Non-pigmented ciliary epithelial cell (primary cell): ENCODE measurements at places on chromosomes 7 and 10.

DNA sequence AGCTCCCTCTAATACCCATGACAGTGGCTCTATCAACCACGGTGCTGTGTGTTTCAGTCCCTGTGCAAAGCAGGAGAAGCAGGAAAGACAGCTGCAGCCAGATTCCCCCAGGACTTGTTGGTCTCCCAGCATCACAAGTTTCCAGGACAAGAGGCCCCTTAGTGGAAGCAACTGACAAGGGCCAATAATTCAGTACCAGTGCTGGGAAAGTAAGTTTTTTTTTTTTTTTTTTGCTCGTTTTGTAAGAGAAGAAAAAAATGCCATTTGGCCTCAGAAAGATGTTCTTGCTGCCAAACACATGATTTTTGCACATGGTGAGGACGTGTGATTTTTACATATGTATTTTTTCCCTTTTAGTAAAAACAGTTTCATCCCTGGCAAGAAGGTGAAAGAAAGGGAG is 284.2 kb upstream of the ZMIZ1 start:
- DNase-seq, result no peak

- no peak for DNase-seq
Observed at GRCh38 chr10:78749898-78750297, 318.9 kb upstream of the ZMIZ1 start.

DNA sequence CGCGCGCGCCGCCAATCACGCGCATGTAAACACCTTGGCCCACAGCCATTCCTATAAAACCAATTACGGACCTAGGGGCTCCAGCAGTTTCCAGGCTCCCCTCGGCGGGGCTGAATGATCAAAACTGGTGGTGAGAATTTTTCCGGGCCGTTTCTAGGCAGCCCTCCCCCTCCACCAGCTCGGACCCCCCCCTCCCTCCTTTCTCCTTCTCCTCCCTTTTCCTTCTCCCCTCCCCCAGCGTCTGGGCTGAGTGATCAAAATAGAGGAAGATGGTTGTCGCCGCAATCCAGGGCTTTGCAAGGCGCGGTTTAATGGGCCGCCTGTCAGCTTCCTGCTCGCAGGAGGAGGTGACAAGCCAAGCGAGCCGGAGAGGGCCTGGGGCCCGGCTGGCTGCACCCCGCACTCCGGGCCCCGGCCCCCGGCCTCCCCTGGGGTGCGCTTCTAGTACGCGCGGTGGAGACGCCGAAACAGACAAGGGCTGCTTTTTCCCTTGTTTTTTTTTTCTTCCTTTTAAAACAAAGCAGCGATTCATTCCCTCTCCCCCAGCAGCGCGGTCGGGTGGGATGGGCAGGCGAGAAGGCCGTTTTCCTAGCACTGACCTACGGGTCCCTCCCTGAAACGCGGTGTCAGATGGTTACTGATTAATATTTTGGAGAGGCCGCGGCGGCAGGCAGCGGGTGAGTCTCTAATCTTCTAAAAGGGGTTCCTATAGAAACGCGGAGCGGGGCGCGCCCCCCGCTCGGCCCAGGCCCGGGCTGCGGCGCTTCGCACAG is 528 bp upstream of the TNRC18 start:
- peak; percentile 95 for DNase-seq

DNA sequence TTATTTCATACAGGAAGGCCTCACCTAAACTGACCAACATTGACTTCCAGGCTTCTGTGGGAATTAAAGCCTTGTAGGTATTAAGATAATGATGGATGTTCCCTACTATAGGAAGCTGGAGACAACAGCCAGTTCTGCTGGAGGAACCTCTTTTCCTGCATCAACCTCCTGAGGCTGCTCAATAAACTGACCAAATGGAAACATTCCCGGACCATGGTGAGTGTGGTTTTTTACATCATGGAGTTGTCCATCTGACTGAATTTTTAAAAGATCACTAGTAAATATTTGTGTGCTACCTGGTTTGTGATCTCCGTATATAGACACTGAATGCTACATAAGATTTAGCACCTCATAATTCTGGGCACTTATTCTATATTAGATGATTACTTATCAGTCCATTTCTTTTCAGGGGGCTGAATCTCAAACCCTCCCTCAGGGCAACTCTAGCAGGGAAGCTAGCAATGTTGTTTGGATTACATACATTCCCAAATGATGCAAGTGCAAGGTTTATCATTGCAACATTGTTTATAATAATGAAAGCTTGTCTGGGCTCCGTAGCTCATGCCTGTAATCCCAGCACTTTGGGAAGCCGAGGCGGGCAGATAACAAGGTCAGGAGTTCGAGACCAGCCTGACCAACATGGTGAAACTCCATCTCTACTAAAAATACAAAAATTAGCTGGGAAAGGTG is 21.5 kb upstream of the SMKR1 start:
- no peak for DNase-seq

DNA sequence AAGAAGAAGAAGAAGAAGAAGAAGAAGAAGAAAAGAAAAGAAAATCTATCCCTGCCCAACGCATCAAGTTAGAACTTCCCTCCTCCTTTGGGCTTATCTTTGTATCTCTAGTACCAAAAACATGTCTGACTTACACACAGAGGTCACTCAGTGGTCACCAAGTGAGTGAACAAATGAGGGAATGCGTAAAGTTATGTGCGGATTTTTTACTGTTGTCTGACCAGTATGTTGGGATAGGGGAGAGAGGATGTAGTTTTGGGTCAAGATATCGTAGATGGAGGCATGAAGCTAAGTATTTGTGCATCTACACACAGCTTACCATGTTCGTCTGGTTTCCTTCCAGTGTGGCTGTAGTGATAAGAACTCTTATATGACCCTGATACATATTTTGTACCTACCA is 99.9 kb downstream of the ITIH5 start:
- no peak for DNase-seq

GRCh38 chr7:36810489-36810888 is 86.2 kb upstream of the AOAH start:
- DNase-seq, result no peak

DNA sequence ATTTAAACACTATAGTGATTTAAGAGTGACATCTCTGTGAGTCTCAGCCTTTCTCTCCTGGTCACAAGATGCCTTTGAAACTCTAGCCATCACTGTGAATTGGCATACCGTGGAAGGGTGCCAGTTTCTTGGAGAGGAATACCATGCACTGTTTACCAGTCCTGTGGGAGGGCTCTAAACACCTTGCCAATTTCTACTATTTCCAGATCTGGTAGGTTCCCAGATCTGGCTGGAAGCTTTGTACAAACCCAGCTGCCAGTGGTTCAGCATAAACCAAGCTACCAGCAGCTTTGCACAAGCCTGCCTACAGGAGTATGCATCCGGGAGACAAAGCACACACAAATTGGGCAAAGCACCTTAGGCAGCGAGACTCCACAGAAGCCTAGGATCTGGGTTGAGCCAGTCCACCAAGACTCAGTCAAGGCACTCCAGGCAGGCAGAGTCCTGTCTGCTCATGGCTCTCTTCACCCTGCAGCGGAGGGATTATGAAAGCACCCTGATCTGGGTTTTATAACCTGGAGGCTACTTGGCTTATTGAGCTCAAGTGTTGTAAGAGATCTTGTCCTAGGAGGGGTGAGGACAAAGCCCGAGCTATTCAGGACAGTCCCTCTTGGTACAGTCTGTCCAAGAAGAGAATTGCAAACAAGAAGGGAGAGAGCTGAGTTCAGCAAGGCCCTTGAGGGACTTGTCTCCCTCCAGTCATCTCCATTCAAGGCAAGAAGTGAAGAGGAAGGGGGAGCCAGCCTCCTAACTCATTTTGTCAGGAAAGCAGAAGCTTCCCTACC is 23.6 kb downstream of the MCM10 start:
- no peak for DNase-seq

- no peak for DNase-seq
Observed at GRCh38 chr7:74069790-74070618, 13.6 kb upstream of the LIMK1 start.

DNA sequence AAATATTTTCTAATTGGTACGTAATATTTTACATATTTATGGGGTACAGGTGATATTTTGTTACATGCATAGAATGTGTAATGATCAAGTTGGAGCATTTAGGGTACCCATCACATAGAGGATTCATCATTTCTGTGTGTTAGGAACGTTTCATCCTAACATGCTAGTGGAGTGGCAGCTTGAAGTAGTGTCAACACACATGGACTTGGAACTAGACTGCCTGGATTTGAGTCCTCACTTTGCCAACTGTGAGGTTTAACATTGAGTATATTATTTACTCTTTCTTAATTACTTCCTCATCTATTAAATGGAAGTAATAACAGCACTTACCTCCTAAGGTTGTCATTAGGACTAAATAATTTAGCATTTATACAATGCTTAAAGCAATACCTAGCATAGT is 241.9 kb downstream of the PLXDC2 start:
- no peak for DNase-seq

DNA sequence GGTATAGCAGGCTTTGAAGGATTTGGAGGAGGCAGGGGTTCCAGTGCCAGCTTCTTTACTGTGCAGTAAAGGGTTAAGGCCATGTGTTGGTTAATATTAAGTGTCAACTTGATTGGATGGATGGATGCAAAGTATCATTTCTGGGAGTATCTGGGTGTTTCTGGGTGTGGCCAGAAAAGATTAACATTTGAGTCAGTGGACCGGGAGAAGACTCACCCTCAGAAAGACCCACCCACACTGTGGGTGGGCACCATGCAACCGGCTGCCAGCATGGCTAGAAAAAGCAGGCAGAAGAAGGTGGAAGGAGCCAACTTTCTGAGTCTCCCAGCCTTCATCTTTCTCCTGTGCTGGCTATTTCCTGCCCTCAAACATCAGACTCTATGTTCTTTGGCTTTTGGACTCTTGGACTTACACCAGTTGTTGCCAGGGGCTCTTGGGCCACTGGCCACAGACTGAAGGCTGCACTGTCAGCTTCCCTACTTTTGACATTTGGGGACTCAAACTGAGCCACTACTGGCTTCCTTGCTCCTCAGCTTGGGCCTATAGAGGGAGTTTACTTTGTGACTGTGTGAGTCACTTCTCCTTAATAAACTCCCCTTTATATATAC is 6.8 kb upstream of the TRUB1 start:
- no peak for DNase-seq

DNA sequence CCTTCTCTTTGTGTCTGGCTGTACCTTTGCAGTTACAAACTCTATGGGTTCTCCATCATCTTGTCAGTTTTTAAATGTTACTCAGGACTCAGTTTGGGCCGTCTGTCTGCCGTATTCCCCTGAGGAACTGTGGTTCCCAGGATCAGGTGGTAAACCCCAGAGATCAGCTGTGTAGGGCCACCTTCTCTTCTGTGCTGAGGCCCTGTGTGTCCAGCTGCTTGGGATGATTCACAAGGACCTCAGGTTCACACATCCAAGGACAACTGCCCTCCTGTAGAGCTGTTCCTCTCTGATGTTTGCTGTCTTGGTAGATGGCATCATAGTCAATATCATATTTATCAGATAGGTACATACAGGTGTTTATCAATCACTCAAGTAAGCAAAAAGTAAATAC is 24.5 kb downstream of the CUL1 start:
- DNase-seq, result no peak

GRCh38 chr7:20280475-20281351 is 50.0 kb upstream of the ITGB8 start:
- peak; percentile 55 for DNase-seq

GRCh38 chr7:1241258-1241602 is 8.6 kb downstream of the UNCX start:
- DNase-seq, result no peak

- no peak for DNase-seq
Observed at GRCh38 chr10:52682766-52683165, 89.8 kb downstream of the MBL2 start.

GRCh38 chr7:77553123-77553522 is 16.0 kb downstream of the PTPN12 start:
- DNase-seq, result no peak

DNA sequence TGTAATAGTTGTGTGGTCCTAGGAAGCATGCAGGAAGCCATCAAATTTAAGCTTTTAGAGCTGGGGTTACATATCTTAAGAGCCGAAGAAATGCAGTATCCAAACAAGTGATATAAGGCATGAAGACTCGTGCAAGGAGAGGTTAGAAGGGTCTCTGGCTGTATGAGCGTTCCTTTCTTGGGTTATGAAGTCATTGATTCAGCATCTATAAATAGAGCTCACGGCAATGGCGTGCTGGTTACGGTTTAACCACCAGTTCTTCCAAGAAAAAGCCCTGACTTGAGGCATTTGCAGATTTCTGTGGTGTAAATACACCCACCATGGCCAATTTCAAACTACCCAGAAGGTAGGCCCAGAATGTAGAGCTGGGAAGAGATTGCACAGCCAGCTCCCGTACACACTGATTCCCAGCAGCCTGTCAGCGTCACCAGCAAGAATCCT is 72.0 kb upstream of the KAT6B start:
- DNase-seq, result no peak

DNA sequence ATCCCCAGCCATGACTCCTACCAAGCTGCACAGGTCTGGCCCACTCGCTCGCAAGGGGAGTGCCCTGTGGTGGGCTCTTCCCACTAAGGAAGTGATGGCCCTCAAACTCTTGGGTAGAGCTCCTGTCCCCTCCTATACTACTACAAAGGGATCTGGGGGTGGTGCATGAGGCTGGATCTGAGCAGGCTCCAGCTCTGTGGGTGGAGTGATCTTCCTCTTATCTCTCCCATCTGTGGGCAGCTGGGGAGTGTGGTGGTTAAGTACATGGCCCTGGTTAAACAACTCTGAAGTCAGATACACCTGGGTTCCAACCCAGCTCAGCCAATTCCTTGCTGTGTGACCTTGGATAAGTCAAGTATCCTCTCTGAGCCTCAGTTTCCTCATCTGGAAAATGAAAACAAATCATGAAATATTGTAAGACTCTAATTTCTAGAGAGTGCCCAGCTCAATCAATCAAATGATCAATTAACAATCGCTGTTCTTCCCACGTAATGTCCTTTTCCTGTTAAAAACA is 17.4 kb downstream of the DDIT4 start:
- no peak for DNase-seq

DNA sequence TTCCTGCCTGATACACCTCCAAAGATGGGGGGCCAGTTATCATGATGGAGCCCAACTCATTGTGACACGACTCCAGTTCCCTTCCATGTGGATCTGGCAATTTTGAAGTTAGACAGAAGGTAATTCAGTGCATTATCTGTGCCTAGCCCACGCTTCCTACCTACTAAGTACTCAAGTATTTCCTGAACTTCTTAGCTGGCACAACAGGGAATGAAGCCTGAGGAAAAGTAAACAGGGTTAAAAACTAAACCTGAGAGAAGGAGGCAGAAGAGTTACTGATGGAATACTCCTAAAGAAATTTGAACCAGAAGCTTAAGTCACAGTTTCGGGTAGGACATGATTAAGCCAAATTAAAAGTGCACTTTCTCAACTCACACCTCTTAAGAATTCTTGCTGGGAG is 1.1 kb upstream of the SEC31B start:
- DNase-seq, result peak; percentile 42

DNA sequence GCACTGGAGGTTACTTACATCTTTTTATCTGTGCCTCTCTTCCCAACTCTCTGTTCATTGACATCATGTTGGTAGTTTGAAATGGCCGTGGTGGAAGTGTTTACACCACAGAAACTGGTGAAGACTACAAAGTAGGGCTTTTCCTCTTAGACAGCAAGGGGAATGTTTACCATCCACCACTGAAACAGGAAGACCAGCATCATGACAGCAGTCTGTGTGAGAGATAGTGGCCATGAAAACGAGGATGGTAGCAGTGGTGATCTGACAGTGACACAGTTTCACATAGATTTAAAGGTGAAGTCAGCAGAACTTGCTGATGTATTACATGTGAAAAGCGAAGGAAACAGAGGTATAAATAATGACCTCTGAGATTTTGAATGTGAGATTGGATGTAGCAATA is 115.7 kb downstream of the CCDC71L start:
- no peak for DNase-seq
